ENCODE measurements at places on chromosomes 4 and X.

- H3K36me3 ChIP-seq = no peaks in the 10 kb centered on the region
- H3K27ac ChIP-seq = no peak overlapping the region
- DNase-seq = no peak
- no peak overlapping the region for H3K4me3 ChIP-seq
Observed at GRCh38 chr4:120105472-120105871, 38.8 kb upstream of the MAD2L1 start.

- peaks cover 1% of the 10 kb centered on the region for H3K36me3 ChIP-seq
- no peaks in the 10 kb centered on the region for H3K27me3 ChIP-seq
- H3K27ac ChIP-seq = no peak overlapping the region
- no peaks in the 10 kb centered on the region for H3K4me1 ChIP-seq
Observed at GRCh38 chrX:120262859-120263708, 12.5 kb downstream of the ZBTB33 start.

DNA sequence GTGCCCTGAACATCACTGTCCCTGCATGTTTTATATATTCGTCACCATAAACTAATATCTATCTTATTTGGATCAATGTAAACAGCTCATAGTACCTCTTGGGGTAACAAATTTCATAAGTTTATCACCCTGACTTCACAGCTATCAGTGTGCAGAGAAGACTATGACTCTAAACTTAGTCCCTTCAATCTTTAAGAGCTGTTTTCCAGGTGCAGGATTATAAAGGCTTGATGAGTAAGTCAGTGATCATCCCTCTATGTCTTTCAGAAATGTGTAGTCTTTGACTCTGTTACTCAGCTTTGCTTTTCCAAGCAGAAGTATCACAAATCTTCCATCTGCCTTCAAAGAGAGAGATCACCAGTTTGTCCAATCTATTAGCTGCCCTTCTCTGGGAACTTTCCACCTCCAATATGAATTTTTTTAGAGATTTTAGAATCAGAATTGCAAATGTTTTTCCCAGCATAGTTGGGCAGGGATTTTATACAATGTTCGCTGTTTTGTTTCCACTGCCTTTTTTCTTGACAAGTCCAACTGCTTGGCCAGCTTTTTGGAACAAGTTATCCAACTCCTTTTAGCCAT lies 45.1 kb upstream of the TSPAN7 start:
- no peak overlapping the region for H3K27ac ChIP-seq
- DNase-seq = no peak
- no peaks in the 10 kb centered on the region for H3K36me3 ChIP-seq

DNA sequence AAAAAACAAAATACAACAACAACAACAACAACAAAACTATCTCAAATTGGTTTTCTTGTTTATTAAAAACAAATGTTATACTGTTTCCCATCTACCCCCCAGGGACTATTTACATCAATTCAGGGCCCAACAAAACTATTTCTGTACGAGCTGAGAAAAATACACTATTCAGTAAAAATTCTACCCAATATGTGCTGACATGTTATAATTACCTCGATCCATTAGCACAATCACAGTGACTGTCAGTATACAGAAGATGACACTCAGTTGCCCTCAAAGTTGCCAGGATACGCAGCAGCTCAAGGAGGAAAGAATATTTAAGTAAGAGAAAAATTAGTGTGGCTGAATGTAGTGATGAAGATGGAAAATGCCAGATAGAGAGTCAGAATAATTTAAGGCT lies 150.1 kb downstream of the COX18 start:
- no peak overlapping the region for H3K27ac ChIP-seq
- no peak for DNase-seq
- H3K4me1 ChIP-seq = no peaks in the 10 kb centered on the region
- no peak overlapping the region for H3K4me3 ChIP-seq
- H3K27me3 ChIP-seq = peaks cover 13% of the 10 kb centered on the region
- H3K36me3 ChIP-seq = no peaks in the 10 kb centered on the region

GRCh38 chr4:94698187-94698586 lies 59.6 kb upstream of the BMPR1B start:
- DNase-seq = no peak
- no peaks in the 10 kb centered on the region for H3K36me3 ChIP-seq
- no peak overlapping the region for H3K4me3 ChIP-seq
- H3K27me3 ChIP-seq = no peaks in the 10 kb centered on the region
